KG1 (cell line): ENCODE measurements at places on chromosomes 2 and 18.
A peak's percentile ranks its signal among the peaks of the same experiment; 100 is the strongest.

DNA sequence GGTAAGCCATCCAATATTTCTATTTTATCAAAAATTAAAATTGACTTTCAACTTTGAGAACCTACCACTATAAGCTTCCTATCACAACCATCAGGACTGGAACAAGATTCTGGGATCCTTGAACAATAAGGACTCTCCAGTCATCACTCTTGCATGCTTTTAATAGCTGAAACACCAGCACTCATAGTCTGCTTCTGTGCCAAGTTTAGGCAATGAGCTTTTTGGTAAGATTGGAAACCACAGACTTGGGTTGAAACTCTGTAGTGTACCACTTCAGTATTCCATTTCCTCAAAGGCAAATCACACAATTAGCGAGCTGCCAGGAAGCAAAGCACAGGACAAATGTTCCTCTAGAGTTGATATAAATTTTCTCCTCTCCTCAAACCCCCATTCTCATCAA is 1065.8 kb upstream of the SLC39A10 start:
- no peak for DNase-seq

DNA sequence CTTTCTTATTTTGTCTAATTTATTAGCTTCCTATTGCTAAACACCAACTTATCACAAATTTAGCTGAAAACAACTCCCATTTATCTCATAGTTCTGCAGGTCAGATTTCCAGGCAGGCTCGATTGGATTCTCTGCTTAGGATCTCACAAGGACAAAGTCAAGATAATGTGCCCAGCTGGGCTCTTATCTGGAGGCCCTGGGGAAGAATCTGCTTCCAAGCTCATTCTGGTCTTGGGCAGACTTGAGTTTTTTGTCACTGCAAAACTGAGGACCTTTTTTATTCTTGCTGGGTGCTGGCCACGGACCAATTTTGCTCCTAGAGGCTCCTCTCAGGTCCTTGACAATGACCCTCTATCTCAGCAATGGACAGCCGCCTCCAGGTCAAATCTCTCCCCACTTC is 215.5 kb downstream of the TRIB2 start:
- DNase-seq: no peak

- no peak for DNase-seq
These were observed 75.6 kb downstream of the TMEM247 start for GRCh38 chr2:46555011-46555410.

- DNase-seq: no peak
These were observed 119.2 kb upstream of the FHL2 start for GRCh38 chr2:105517814-105518705.

GRCh38 chr2:74861531-74861930 is 27.6 kb downstream of the HK2 start:
- DNase-seq: no peak

GRCh38 chr18:74397572-74397971 is 59.5 kb downstream of the DIPK1C start:
- no peak for DNase-seq

DNA sequence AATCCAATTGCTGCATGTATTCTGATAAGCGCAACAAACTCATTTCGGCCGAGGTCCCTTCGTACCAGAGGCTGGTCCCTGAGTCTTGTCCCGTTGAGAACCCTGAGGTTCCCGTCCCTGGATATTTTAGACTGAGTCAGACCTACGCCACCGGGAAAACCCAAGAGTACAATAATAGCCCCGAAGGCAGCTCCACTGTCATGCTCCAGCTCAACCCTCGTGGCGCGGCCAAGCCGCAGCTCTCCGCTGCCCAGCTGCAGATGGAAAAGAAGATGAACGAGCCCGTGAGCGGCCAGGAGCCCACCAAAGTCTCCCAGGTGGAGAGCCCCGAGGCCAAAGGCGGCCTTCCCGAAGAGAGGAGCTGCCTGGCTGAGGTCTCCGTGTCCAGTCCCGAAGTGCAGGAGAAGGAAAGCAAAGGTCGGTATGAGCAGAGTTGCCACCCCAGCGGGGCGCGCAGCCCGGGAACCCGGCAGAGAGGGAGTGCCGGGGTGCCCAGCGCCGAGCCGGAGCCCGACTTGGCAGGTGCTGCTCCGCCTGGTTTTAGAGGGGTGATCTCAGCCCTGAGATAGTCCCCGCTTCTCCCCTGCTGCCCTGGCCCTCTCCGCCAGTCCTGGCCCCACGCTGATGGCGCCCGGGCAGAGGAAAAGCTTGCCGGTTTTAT is 714 bp downstream of the HOXD10 start:
- DNase-seq: no peak

DNA sequence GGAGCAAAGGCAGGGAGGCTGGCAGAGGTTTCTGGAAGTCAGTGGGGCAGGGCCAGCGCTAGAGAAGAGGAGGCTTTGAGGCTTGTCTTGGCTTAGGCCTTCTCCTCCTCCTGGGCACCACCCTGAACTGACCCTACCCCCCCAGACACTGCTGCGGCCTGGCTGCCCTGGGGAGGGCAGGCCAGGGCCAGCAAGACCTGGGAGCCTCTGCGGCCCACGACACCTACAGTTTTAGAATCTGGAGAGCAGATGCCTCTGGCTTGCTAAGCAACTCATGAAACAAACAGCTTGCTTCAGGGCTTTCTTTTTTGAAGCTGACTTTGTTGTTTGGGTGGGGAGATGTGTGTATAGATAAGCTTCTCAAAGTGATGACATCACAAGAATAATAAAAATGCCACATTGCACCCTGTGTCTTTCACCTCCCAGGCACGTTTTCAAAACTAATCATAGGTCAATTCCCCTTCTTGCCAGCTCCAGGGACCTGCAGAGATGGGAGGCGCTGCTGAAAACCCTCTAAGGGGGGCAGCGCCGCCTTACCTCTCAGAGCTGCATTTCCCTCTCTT is 46.2 kb upstream of the SMAD7 start:
- no peak for DNase-seq

DNA sequence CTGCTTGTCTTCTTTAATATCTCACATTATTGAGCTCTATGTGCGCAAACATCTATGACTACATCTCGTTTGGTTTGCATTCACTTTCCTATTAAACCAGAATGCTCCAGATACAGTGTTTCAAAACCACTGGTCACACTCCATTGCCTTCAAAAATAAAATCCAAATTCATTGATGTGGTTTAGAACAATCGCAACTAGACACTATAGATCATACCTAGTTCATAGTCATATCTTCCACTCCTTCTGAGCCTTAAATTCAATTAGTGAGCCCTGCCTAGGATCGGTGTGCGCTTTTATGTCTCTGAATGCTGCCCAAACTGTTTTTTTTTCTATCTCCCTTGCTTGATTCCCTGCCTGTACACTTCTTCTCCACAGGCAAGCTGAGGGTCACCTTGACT is 238.5 kb upstream of the RGPD4 start:
- no peak for DNase-seq

DNA sequence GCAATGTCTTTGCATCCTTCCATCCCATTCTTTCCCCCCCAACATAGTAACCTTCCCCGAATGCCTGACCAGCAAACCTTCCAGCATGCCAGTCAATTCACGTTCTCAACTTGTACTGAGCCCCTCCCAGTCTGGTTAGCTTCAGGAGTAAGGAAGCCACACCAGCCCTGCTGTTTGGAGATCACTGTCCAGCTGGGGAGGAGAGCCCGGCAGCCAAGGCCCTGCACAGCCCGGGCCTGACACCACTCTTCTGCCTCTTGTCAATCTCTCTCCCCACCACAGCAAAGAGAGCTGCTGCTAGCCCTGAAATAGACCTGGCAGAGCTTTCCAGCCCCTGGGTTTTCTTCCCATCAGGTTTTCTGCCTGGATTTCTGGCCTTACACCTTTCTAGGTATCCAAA is 185.8 kb upstream of the ID2 start:
- DNase-seq: no peak

GRCh38 chr18:70195852-70196434 is 9.5 kb downstream of the RTTN start:
- no peak for DNase-seq

GRCh38 chr2:157761520-157761919 is 114.6 kb downstream of the ACVR1 start:
- no peak for DNase-seq

DNA sequence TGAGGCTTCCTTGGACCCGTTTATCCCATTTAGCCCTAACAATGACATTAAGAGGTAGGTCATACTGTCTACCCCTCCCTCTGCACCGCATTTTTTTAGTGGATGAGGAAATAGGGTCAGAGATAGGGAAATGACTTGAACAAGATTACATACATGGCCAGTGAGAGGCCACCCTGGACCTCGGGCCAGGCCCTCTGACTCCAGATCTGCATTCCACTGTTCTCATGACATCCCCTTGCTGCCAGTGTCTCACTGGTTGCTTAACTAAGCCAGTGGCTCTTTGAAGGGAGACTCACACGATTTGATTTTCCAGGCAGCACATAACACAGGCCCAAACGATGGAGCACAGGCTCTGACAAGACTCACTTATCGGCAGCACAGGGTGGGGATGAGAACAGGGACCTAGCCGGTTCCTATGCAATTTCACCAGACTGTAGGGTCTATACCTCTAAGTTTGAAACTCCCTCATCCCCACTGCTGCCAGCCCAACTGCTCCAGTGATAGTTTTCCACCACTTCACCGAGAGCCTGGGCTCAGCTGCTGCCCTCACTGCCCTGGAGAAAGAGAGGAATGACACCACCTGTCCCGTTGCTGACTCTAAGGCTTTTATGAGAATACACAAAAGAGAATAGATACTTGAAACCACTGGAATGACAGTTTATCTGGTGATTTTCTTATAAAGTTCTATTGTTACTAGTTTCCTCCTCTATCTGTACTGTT is 82.5 kb downstream of the TMEM247 start:
- no peak for DNase-seq

- DNase-seq: no peak
These were observed 66.4 kb downstream of the CYB5A start for GRCh38 chr18:74225193-74225840.

- DNase-seq: no peak
These were observed 76.7 kb downstream of the FHOD3 start for GRCh38 chr18:36374262-36374661.

DNA sequence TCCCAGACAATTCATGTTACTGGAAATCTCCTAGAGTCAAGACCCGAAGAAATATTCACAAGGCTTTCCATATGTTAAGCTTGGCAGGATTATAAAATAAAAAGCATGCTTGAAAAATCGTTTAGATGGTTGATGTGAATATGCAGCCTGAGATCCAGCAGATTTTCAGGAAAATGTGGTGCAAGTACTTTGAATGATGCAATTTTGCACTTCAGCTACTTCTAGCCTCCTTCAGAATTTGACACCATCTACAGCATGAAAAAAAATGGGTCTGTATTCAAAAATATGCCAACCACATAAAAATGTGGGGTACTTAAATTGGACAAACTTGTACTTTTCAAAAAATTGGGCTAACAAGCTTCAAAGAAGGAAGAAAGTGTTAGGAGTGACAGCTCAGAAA is 340.6 kb upstream of the DCC start:
- no peak for DNase-seq

DNA sequence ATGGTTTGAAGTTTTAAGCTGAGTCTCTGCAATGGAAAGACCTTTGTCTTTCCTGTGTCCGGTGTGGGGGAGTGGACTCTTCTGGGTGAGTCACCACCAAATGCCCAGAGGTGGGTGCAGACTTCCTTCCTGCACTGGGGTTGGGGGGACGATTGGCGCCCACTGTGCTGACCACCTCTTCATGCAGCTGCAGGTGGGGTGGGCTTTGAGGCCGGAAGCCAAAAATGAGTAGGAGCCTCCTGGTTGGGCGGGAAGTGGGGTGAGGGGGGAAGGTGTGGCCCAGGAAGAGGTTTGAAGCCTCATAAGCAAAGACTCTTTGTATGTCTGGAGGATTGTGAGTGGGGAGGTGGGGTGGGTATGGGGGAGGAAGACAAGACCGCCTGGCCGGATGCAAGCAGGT is 27.6 kb downstream of the PAX8 start:
- peak; percentile 70 for DNase-seq

- no peak for DNase-seq
These were observed 81.1 kb downstream of the BOLA3 start for GRCh38 chr2:74066491-74067203.

GRCh38 chr2:70943205-70943871 is 7.6 kb downstream of the ATP6V1B1 start:
- no peak for DNase-seq

DNA sequence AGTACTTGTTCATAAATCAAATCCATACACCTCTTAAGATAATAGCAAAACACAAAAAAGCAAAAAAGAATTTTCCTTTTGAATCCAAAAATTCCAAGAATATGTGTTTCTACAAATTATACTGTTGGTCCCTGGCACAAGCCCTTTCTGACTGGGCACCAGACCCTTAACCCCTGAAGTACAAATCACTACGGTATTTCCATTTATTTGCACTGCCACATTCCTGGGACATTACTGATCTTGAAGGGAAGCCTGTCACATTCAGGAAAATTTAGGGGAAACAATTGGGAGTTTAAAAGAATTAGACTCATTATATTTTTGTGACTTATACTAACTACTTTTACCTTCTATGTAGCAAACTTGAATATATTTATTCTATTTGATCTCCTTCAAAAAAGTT is 98.8 kb downstream of the ZNF521 start:
- no peak for DNase-seq

- no peak for DNase-seq
These were observed 114.0 kb downstream of the KLHL29 start for GRCh38 chr2:23498943-23499342.

DNA sequence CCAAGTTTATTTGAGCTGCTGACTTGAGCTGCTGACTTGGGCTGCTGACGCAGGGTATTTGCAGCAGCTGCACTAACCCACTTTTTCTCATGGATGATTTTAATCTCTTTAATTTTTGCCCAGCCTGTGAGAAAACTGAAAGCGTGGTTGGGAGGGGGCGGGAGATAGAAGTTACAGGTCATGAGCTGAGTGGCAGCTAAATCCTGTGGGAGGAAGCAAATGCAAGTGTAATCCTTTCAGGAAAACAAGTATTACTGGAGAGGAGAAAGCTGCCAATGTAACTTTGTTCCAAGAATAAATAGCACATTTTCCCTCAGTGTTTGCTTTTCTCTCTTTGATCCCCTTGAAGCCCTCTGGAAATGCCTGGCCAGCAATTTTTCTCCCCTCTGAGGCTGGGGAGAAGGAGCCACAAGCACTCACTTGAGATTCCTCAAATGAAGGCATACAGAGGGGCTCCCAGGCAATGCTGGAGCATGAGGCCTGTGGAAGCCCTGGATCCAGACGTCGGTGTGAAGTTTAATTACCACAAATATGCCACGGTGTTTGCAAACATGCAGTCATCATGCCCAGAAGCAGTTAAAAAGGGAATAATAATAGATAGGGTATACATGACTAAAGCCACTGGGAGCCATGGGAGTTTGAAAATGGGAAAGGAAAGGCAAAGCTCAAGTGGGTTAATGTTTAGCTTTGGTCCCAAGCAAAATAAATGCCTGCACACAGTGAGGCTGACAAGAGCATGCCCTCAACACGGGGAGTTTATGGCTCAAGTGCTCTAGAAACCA is 10.4 kb upstream of the EVA1A start:
- no peak for DNase-seq

- DNase-seq: no peak
These were observed 318.8 kb upstream of the FIGN start for GRCh38 chr2:164054651-164055050.

GRCh38 chr2:144595686-144596072 is 75.8 kb upstream of the ZEB2 start:
- no peak for DNase-seq

DNA sequence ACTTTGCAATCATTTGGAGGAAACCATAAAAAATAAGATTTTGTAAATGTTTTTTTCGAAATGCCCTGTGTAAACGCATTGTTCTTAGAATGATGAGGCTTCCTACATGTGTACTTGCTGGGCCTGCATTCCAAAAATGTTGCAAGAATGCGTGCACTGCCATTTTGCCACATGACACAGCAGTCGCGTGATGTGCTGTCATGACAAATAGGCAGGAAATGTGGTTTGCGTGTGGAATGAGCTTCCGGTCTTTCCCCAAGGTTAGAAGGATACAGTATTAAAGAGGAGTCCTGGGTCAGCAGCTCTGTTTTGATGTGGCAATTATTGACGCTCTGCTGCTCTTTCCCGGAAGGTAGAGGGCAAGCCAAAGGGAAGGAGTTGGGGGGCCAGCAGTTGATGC is 18.1 kb upstream of the SERPINB2 start:
- DNase-seq: no peak
